Activated CD4-positive, alpha-beta T cell treated with anti-CD3 and anti-CD28 coated beads for 4 hours (primary cell): ENCODE measurements at places on chromosomes 3 and 15.

DNA sequence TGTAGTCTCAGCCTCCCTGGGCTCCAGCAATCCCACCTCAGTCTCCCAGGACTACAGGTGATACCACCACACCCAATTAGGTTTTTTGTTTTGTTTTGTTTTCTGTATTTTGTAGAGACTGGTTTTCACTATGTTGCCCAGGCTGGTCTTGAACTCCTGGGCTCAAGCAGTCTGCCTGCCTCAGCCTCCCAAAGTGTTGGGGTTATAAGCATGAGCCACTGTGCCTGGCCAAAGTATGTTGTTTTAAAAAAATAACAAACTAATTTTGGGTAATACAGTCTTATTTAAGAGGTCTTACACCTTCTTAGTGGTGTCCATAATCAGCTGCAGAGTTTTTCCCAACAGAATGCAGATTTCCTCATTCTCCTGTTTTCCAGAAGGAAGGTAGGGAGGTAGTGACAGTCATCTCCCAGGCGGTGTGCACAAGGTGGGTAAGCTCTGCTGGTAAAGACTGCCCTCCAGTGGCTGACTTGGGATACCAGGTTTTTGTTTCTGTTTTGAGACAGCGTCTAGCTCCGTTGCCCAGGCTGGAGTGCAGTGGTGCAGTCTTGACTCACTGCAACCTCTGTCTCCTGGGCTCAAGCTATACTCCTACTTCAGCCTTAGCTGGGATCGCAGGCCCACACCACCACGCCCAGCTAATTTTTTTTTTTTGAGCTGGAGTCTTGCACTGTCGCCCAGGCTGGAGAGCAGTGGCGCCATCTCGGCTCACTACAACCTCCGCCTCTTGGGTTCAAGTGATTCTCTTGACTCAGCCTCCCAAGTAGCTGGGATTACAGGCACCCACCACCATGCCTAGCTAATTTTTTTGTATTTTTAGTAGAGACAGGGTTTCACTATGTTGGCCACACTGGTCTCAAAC, 58.4 kb downstream of the MAP6D1 start:
- peak; percentile 62 for DNase-seq

DNA sequence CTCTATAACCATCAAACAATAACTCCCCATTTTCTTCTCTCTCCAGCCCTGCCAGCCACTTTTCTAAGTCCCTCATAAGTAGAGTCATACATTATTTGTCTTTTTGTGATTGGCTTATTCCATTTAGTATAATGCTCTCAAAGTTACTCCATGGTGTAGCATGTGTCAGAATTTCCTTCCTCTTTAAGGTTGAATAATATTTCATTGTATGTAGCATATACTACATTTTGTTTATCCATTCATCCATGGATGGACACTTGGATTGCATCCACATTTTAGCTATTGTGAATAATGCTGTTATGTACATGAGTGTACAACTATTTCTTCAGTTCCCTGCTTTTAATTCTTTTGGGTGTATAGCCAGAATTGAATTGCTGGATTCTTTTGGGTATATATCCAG, 138.4 kb downstream of the ATG7 start:
- no peak for DNase-seq

GRCh38 chr3:25107918-25108617, 320.0 kb upstream of the RARB start:
- no peak for DNase-seq

DNA sequence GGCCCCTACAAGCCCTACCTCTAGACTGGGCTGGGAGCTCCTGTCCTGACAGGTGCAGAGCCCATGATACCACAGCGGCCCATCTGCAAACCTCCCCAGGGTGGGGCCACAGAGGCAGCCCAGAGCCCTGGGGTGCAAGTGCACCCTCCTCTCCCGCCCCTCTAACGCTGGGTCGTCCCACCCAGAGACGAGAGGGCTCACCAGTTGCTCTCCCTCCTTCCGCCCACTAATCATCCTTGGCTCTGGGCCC, 742 bp downstream of the TNK2 start:
- no peak for DNase-seq

GRCh38 chr15:36771826-36772225, 192.4 kb downstream of the CDIN1 start:
- no peak for DNase-seq

DNA sequence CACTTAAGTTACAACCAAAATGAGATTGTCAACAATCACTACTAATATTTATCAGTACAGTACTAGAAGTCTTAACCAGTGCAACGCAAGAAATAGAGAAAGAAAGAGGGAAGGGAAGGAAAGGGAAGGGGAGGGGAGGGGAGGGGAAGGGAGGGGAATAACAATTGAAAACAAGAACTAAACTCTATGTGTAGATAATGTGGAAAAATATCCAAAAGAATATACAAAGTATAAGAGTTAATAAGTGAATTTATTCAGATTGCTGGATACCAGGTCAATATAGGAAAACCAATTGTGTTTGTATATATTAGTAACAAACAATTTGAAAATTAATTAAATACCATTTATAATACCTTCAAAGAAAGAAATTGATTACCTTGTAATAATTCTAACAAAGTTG, 10.7 kb downstream of the ATP13A5 start:
- DNase-seq: no peak

- no peak for DNase-seq
These were observed 313.9 kb downstream of the FGF12 start for GRCh38 chr3:192413461-192413860.

- DNase-seq: no peak
These were observed 159.5 kb downstream of the RPLP1 start for GRCh38 chr15:69612112-69612511.

DNA sequence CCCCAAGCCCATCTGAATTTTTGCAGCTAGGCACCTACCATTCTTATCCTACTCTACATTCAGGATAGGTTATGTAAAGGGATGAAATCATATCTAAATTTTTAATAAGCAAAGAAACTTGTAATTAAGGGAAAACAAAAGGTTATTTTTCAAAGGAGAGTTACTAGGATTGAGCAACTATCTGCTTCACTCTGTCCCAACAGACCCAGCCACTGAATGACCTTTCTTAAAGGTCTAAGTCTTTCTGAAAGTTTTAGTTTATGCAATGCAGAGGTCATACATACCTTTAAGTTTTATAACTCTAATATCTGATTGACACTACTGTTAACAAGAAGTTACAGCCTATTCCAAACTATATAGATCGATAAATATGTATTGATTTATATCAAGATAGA, 209.2 kb upstream of the CTNNB1 start:
- no peak for DNase-seq

GRCh38 chr3:51245867-51246266, 139.2 kb upstream of the MANF start:
- no peak for DNase-seq

DNA sequence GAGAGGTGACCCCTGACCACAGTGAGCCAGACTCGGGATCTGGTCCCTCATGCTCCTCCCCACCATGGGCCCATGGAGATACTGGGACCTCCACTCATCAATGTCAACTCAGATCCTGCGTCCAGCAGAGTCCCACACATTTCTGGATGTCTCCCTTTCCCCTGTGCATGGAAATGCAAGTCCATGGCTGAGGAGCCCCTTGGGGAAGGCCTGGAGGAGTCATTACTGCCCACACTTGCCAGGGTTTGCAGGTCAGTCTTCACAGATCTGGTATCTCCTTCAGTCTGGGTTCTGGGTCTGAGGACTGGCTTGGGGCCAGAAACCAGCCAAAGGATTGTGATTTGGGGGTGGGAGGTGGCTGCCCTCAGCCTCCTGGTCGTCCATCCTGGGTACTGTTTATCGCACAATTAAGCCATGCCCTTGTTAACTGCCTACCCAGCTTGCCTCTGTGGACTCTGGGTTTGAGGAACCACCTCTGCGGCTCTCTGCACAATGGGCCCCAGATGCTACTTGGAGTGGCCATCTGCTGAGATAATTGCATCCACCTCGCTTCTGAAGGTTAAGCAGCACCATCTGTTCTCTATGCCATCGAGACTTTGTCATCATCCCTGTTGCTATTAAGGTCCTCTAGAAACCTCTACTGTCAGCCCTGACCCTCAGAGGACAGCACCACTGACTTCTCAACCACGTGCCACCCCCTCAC, 49.9 kb upstream of the KLF13 start:
- no peak for DNase-seq

- no peak for DNase-seq
These were observed 160.0 kb upstream of the CGNL1 start for GRCh38 chr15:57216288-57216687.

- DNase-seq: no peak
These were observed 13.7 kb upstream of the TLE3 start for GRCh38 chr15:70111203-70112073.

- no peak for DNase-seq
These were observed 49.1 kb upstream of the RAB6B start for GRCh38 chr3:133944641-133945380.

GRCh38 chr3:71725271-71725991, at the start of gene EIF4E3:
Gene EIF4E3 (minus strand): TSS chr3:71725402. CDS start chr3:71725367, 35 bp downstream.
- DNase-seq: peak; percentile 45

GRCh38 chr3:32018757-32019564, 37.4 kb downstream of the ZNF860 start:
- DNase-seq: peak; percentile 5

DNA sequence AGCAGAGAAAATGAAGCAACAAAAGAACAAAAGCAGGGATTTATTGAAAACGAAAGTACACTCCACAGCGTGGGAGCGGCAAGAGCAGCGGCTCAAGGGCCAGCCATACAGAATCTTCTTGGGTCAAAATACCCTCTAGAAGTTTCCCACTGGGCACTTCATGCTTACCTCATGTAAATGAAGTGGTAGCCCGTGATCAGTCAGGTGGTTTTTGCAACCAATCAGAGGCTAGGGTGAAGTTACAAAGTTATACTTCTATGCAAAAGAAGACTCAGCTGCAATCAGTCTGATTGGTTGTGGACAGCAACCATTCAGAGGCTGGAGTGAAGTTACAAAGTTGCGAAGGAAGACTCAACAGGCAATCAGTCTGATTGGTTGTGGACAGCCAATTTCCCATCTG, 37.8 kb upstream of the TRH start:
- no peak for DNase-seq

DNA sequence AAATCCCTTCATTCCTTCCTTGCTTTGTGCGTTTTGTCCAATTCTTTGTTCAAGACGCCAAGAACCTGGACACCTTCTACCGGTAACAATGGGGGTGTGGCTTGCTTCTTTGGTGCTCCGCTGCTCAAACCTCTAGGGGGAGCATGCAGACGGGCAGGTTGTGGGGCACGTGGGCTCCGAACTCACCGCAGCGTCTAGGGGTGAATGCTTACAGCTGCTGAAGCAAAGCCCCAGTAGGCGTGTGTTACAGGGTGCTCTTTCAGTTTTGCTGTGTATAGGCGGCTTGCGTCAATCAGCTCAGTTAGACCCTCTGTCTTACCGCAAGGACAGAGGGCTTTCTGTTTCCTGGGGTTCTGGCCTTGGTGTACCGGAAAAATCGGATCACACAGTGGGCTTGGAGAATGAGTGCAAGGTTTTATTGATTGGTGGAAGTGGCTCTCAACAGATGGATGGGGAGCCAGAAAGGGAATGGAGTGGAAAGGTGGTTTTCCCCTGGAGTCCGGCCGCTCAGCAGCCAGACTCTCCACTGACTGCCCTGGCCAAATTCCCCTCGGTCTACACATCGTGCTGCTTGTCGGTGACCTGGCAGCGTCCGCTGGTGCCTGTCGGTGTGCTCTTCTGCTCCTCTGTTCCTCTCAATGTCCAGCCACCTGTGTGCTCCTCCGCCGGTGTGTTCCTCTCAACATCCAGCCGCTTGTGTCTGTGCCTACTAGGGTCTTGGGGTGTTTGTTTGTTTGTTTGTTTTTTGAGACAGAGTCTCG, 1.2 kb upstream of the LRRC34 start:
- DNase-seq: peak; percentile 72

DNA sequence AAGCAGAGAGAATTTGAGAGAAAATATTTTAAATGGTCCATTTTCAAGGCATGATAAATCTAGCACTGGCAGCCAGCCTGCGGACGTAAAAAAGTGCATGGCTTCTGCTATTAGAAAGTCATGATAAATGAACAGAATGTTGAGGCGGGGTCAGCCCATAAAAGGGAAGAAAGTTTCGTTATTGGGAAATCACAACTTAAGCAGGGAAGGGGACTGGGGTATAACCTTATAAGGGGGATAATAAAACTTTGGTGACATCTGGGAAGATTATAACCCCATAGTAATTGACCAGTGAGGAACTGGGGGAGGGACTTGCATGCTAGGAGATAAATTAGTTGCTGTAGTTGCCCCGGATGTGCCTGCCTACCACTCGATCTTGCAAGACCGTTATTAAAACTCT, 88.4 kb upstream of the PLSCR4 start:
- no peak for DNase-seq

DNA sequence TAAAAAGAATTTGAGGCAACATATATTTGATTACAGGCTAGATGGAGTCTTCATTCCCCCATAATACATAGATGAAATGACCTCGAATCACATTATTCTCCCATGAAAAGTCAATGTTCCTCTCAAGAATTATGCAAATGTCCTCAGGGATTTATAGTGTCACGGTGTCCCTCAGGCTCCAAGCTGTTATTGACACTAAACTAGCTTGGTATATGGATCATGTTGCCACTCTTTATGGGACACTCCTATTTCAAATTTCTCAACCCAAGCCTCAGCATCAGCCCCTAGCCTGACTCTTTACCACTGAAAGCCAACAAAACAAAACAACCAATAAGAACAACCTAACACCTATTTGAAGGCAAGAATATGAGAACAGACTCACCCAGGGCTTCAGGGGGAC, 139.8 kb downstream of the TPRG1 start:
- no peak for DNase-seq

- no peak for DNase-seq
These were observed 424.1 kb downstream of the RSL24D1 start for GRCh38 chr15:54772663-54773062.

- no peak for DNase-seq
These were observed 9.8 kb downstream of the HEG1 start for GRCh38 chr3:125045965-125046364.

DNA sequence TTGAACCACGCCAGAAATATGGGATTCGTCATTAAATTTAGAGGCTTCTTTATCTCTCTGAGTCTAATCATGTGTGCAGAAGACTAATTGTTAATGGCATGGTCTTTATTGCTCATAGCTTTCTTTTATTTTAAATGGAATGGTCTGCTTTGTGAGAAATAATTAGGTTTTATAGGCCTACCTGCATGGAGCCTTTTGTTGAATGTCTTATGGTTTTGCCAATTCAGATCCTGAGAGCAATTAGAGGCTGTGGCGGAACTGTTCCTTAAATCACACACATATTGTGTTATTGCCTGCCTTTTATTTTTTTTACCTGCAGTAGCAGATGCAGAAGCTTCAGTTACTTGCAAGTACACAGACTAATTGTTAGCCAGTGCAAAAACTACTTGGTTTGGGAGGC, 306.2 kb downstream of the NLGN1 start:
- no peak for DNase-seq
